ENCODE measurements at places on chromosomes 1 and 21.

- DNase-seq = no peak
Measured at GRCh38 chr1:198672124-198672523, 33.3 kb downstream of the PTPRC start.

DNA sequence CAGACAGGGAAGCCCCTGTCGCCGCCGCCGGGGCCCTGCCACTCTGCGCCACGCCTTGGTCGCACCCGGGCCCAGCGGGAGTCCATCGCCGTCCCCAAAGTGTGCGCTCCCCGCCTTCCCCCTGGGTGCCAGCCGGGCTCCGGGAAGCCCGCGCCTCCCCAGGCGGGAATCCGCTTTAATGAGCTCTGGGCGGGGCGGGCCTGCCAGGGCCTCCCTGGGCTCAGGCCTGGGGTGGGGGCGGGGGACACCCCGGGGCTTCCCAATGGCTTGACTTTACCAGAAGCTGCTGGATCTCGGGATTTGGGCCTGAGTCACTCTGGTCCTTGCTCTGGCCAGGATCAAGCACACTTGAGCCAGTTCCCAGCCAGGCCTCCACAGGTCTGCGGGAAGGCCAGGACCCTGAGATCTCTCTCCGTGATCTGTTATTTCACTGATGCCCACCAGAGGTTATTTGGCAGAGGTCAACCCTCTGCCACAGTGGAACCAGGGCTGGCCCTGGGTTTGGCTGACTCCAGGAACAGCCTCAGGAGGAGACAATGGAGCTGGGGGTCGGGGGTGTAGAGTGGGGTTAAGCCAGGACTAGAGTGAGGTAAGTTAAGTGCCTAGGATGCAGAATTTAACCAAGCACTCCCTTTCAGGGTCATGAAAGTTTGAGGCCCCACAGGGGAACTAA lies 178.4 kb upstream of the EDN2 start:
- no peak for DNase-seq

DNA sequence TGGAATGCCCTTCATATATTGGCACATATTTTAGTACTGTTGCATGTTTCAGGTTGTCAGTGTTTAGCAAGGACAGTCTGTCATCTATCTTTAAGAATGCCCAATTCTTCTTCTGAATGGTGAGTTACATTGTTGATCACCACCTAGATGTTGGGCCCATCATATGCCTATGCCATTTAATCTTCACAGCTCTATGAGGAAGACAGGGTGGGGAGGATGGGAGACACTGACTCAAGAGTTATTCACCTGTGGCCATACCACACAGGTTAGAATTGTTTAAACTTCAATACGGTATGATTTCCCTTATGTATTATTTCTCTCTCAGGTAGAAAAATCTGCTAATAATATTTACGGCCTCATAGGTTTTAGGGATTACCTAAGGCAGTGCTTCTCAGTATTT lies 44.8 kb downstream of the MPZL1 start:
- DNase-seq = no peak

GRCh38 chr1:209710093-209710492 lies 5.4 kb downstream of the HSD11B1 start:
- DNase-seq = no peak

DNA sequence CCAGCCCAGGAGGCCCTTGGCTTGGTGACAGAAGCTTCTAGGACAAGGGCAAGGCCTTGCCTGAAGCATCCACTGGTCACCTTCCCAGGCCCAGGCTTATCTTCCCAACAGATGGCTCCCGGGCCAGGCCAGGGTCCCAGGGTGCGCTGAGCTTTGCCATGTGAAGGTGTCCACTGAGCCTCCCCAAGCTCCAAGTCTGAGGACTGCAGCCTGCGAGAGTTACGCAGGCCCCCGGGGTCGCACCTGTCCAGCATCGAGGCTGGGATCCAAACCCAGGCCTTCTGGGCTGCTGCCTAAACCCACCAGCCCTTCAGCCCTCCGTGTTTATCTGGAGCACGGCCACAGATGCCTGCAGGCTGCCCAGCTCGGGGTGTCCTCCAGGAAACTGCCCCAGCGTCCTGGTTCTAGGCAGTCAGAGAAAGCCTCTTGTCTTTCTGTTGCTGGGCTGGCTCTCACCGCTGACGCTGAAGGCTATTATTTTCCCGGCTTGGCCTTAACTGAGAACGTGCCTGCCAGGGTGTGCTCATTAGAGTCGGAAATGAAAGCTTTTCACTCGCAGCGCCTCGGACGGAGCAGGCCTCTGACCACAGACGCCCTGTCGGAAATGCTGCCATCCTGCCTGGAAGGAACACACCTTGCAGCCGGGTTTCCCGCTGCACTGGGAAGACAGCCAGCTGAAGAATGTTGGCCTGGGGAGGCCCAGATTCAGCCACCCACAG lies 71.4 kb downstream of the MEGF6 start:
- no peak for DNase-seq

- no peak for DNase-seq
Measured at GRCh38 chr1:48005253-48006117, 8.3 kb upstream of the TRABD2B start.

- no peak for DNase-seq
Measured at GRCh38 chr1:200438911-200439310, 29.1 kb upstream of the ZNF281 start.

All from hematopoietic multipotent progenitor cell treated with erythropoietin and hydrocortisone succinate and interleukin-3 and kit ligand, for 8 days (in vitro differentiated cells).